ENCODE measurements at places on chromosomes 7 and 10. TPM values are rescaled to one million over a fixed set of nuclear protein-coding genes. Genes with fewer than 3 reads are reported as not detected.

Gene GTPBP4
- 24.8 TPM for total RNA-seq

Gene GDF2
- not detected for total RNA-seq

Gene SLC16A9
- total RNA-seq = 3.7 TPM

- H3K4me3 ChIP-seq = no peak overlapping the region
- no peaks in the 10 kb centered on the region for H3K27me3 ChIP-seq
- peak overlapping the region; percentile 65 for H3K27ac ChIP-seq
- H3K36me3 ChIP-seq = no peaks in the 10 kb centered on the region
- no peak for DNase-seq
- peaks cover 49% of the 10 kb centered on the region for H3K4me1 ChIP-seq
Observed at GRCh38 chr7:101935521-101936141, 118.2 kb downstream of the CUX1 start.

GRCh38 chr7:82700741-82701140, 257.2 kb upstream of the CACNA2D1 start:
- DNase-seq = no peak
- H3K4me1 ChIP-seq = no peaks in the 10 kb centered on the region
- H3K36me3 ChIP-seq = no peaks in the 10 kb centered on the region
- no peak overlapping the region for H3K4me3 ChIP-seq
- H3K27me3 ChIP-seq = no peaks in the 10 kb centered on the region
- no peak overlapping the region for H3K27ac ChIP-seq

- H3K27ac ChIP-seq = no peak overlapping the region
- H3K36me3 ChIP-seq = no peaks in the 10 kb centered on the region
- H3K4me3 ChIP-seq = no peak overlapping the region
- no peak for DNase-seq
- peaks cover 8% of the 10 kb centered on the region for H3K4me1 ChIP-seq
Observed at GRCh38 chr10:90321132-90321816, 536.6 kb downstream of the HTR7 start.

- no peak overlapping the region for H3K4me3 ChIP-seq
- no peaks in the 10 kb centered on the region for H3K27me3 ChIP-seq
- H3K36me3 ChIP-seq = no peaks in the 10 kb centered on the region
- no peaks in the 10 kb centered on the region for H3K4me1 ChIP-seq
- H3K27ac ChIP-seq = no peak overlapping the region
Observed at GRCh38 chr10:13485623-13486022, 43.2 kb downstream of the BEND7 start.

Gene TDRD1
- not detected for total RNA-seq

Gene CDH23
- total RNA-seq = 10.3 TPM

- H3K4me1 ChIP-seq = no peaks in the 10 kb centered on the region
- no peaks in the 10 kb centered on the region for H3K36me3 ChIP-seq
- no peaks in the 10 kb centered on the region for H3K27me3 ChIP-seq
- DNase-seq = peak; percentile 88
Observed at GRCh38 chr7:45181991-45182855, 24.6 kb downstream of the RAMP3 start.

Gene GRID2IP
- total RNA-seq = not detected

Gene SPDYE9
- total RNA-seq = not detected

GRCh38 chr10:86046845-86047460, 319.6 kb downstream of the GRID1 start:
- H3K27ac ChIP-seq = no peak overlapping the region
- no peaks in the 10 kb centered on the region for H3K4me1 ChIP-seq
- H3K36me3 ChIP-seq = no peaks in the 10 kb centered on the region
- DNase-seq = no peak
- no peak overlapping the region for H3K4me3 ChIP-seq

DNA sequence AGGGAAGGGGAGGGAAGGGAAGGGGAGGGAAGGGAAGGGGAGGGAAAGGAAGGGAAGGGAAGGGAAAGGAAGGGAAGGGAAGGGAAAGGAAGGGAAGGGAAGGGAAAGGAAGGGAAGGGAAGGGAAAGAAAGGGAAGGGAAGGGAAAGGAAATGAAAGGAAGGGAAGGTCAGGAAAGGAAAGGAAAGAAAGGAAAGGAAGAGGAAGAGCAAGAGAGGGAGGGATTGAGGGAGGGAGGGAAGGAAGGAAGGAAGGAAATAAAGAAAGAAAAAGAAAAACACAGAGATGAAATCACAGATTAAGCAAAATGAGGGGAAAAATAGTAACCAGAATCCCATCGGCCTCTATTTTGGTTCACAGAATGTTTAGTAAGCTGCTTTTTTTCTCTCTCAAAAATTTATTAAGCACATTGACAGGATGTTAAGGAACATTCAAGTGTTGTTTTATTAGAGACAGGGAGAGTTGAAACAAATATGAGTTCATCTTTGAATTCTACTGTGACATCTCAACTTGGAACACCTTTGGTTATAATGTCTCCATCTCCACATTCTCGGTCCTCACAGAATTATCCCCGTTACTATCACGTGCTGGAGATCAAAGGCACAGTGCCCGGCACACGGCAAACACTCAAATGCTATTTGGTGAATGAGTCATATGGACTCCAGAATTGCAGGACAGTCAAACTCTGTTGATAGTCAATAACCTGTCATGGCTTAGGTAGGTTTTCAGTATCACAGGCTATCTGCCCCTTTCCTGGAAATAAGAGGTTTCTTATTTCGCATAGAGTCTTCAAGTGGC, 52.4 kb downstream of the ABCB1 start:
- no peaks in the 10 kb centered on the region for H3K36me3 ChIP-seq
- no peaks in the 10 kb centered on the region for H3K27me3 ChIP-seq
- H3K4me3 ChIP-seq = no peak overlapping the region
- DNase-seq = no peak
- no peaks in the 10 kb centered on the region for H3K4me1 ChIP-seq

GRCh38 chr10:132279873-132280645, 27.7 kb downstream of the STK32C start:
- H3K4me1 ChIP-seq = peaks cover 6% of the 10 kb centered on the region
- H3K27me3 ChIP-seq = no peaks in the 10 kb centered on the region
- no peak overlapping the region for H3K4me3 ChIP-seq
- no peaks in the 10 kb centered on the region for H3K36me3 ChIP-seq
- DNase-seq = no peak
- no peak overlapping the region for H3K27ac ChIP-seq

Gene PNLIPRP3
- total RNA-seq = 2.2 TPM

DNA sequence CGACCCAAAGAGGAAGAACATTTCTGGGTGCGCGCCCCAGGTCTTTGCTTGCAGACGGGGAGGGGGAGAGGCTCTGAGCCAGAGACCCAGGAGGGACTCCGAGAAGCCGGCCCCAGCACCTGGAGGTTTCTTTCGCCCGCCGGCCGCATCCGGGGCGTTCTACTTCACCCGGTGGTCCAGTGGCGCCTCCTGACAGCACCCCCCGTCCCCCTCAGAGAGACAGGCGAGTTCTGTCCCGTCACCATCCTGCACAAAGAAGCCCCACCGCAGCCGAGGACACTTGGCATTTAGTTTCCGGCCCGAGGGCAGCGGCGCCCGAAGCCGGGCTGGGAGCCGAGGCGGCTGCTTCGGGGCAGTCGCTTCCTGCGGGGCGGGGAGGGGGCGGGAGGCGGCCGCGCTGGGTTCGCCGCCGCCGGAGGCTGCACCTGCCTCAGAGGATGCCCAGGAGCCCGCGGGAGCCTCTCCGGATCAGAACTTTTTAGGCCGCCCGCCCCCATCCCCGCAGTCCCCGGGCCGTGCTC, at the start of gene TMEM178B:
TMEM178B (plus strand) TSS at position 424 of the 521 bp plus-strand sequence.
- H3K27me3 ChIP-seq = no peaks in the 10 kb centered on the region
- H3K36me3 ChIP-seq = no peaks in the 10 kb centered on the region
- no peak for DNase-seq
- no peak within 1 kb of the TSS for H3K27ac ChIP-seq
- peak within 1 kb of the TSS; percentile 51 for H3K4me3 ChIP-seq

- no peaks in the 10 kb centered on the region for H3K4me1 ChIP-seq
- no peak overlapping the region for H3K4me3 ChIP-seq
- H3K27me3 ChIP-seq = no peaks in the 10 kb centered on the region
- H3K27ac ChIP-seq = no peak overlapping the region
Observed at GRCh38 chr10:47261121-47261520, 38.9 kb upstream of the GDF10 start.

Gene CUZD1
- total RNA-seq = not detected

DNA sequence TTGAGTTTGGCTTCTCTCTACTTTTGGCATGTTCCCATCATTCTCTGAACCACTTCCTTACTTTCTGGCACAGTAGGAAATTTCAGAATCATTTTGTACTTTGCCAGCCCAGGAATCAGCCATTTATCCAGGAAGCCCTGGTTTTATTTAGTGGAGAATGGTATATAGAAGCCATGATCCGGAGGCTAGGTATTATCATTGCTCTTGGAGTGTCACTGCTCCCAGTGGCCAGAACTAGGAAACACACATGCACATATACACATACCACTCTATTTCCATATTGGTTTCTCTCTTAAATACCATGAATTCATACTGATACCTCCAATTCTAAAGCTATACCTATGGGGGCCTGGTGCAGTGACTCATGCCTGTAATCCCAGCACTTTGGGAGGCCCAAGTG, 36.3 kb downstream of the SUFU start:
- no peak overlapping the region for H3K4me3 ChIP-seq
- no peak overlapping the region for H3K27ac ChIP-seq
- no peak for DNase-seq

- H3K4me1 ChIP-seq = peaks cover 45% of the 10 kb centered on the region
- DNase-seq = no peak
- H3K4me3 ChIP-seq = no peak overlapping the region
- no peaks in the 10 kb centered on the region for H3K27me3 ChIP-seq
Observed at GRCh38 chr7:100677308-100678267, 4.0 kb downstream of the GNB2 start.

Gene VSTM2A
- total RNA-seq = 0.98 TPM

Gene SFMBT2
- total RNA-seq = 12.5 TPM

- peak overlapping the region; percentile 55 for H3K27ac ChIP-seq
- H3K27me3 ChIP-seq = no peaks in the 10 kb centered on the region
- DNase-seq = no peak
- H3K36me3 ChIP-seq = no peaks in the 10 kb centered on the region
- no peak overlapping the region for H3K4me3 ChIP-seq
- peaks cover 67% of the 10 kb centered on the region for H3K4me1 ChIP-seq
Observed at GRCh38 chr7:36260481-36260880, 107.4 kb downstream of the EEPD1 start.

GRCh38 chr10:75020168-75020567, 91.3 kb upstream of the SAMD8 start:
- no peaks in the 10 kb centered on the region for H3K36me3 ChIP-seq
- no peak for DNase-seq

DNA sequence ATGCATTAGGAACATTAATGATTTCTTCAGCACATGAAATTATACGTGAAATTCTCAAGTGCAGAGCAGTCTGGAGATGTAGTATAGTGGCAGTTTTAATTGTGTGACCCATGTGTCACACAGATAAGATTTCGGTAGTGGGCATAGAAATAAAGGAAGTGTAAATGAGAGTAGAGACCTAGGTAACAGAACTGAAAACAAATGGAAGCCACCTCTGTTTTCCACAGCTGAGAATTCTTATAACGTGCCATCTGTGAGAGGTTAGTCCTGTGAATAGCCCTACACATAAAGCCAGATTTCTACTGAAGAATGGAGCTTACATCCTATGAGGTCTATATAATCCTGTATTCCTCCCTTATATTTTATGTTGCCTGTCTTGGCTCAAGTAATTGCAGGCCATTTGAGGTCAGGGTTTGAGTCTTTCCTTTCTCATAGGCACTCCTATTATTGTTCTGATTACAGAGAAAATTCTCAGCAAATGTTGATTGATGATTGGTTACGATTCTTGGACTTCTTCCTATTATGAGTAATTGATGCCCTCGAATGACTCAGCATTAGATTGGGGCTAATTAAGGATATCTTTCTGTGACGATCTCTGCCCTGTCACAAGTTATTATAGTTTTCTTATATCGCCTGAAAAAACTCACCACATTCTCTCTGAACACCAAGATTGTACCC, 258.2 kb downstream of the KIF20B start:
- DNase-seq = no peak
- H3K36me3 ChIP-seq = no peaks in the 10 kb centered on the region
- no peaks in the 10 kb centered on the region for H3K27me3 ChIP-seq
- H3K27ac ChIP-seq = no peak overlapping the region
- no peak overlapping the region for H3K4me3 ChIP-seq
- no peaks in the 10 kb centered on the region for H3K4me1 ChIP-seq

- DNase-seq = no peak
- H3K4me1 ChIP-seq = no peaks in the 10 kb centered on the region
- no peak overlapping the region for H3K4me3 ChIP-seq
- no peaks in the 10 kb centered on the region for H3K36me3 ChIP-seq
- no peaks in the 10 kb centered on the region for H3K27me3 ChIP-seq
Observed at GRCh38 chr10:48406204-48406603, 99.7 kb downstream of the MAPK8 start.

DNA sequence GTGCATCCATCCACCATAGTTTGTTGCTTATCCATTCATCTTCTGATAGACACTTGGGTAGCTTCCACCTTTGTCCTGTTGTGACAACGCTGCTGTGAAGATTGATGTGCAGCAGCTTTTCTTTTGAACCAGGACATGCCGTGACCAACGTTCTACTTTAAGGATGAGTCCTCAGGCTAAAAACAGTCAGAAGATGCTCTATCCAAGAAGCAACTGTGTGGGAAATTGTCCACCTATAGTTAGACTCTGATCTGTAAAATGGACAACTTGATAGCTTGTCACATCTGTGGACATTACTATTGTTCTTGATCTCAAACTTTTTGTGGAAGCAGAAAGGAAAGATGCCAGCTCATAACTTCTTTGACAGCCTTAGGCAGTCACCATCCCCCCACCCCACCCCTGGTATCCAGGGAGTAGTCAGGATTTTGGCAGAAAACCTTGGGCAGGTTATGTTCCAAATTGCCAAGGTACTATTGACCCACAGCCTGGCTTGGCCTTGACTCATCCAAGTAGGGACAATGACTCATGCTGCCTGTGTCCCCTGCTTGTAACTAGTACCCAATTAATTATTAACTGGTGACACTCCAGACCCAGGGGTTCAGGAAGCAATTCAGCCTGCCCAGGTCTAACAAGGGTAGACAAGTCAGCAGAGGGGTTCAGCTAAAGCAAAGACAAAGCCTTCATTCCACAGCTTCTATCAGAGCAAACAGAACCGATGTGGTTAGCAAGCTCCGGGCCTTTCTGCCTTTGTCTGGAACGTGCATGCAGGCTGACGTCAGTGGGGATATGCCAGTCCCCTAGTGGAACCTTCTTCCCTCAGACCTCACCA, 99.6 kb upstream of the ANLN start:
- no peaks in the 10 kb centered on the region for H3K36me3 ChIP-seq
- DNase-seq = no peak
- H3K27ac ChIP-seq = no peak overlapping the region
- H3K4me3 ChIP-seq = no peak overlapping the region
- peaks cover 33% of the 10 kb centered on the region for H3K4me1 ChIP-seq
- H3K27me3 ChIP-seq = no peaks in the 10 kb centered on the region

- peaks cover 28% of the 10 kb centered on the region for H3K4me1 ChIP-seq
- no peak overlapping the region for H3K27ac ChIP-seq
- no peaks in the 10 kb centered on the region for H3K36me3 ChIP-seq
Observed at GRCh38 chr7:143454091-143454680, 10.9 kb downstream of the TAS2R60 start.

- no peaks in the 10 kb centered on the region for H3K4me1 ChIP-seq
- DNase-seq = no peak
- no peaks in the 10 kb centered on the region for H3K27me3 ChIP-seq
- no peak overlapping the region for H3K27ac ChIP-seq
Observed at GRCh38 chr7:33639552-33640197, 265.7 kb upstream of the BMPER start.

GRCh38 chr10:100901051-100901450, 11.7 kb upstream of the SLF2 start:
- no peak for DNase-seq
- no peak overlapping the region for H3K4me3 ChIP-seq
- no peaks in the 10 kb centered on the region for H3K27me3 ChIP-seq
- no peaks in the 10 kb centered on the region for H3K36me3 ChIP-seq
- H3K4me1 ChIP-seq = no peaks in the 10 kb centered on the region

Gene ANKRD61
- not detected for total RNA-seq
